ENCODE measurements at places on chromosomes 2 and 18. TPM values are rescaled to one million over a fixed set of nuclear protein-coding genes. Genes with fewer than 3 reads are reported as not detected.

GRCh38 chr2:36002941-36003340 lies 352.6 kb upstream of the CRIM1 start:
- H3K36me3 ChIP-seq: no peaks in the 10 kb centered on the region
- H3K27me3 ChIP-seq: no peaks in the 10 kb centered on the region
- H3K4me1 ChIP-seq: no peaks in the 10 kb centered on the region
- no peak for DNase-seq
- H3K27ac ChIP-seq: no peak overlapping the region

DNA sequence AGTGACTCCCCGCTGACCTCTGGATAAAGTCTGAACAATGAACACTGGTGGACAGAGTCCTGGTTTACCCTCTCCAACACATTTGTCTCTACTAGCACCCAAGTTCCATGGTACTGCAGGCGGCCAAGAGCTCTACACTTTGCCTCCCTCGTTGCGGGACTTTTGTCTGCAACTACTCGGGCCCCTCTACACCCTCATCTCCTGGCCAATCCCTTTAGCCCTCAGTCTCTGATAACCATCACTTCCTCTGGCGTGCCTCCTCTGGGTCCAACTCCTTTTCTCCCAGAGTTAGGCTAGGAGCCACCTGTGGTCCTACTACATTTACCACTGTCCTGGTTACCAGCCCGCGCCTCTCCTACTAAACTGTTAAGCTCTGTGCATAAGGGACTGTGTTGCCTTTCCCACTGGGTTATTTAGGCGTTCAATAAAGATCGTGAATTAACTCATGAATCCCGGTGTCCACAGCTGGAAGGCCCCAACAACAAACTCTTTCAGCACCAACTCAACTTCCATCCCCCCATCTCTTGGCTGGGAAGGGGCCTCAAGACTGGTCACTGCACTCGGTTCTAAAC lies 757 bp downstream of the HDHD2 start:
- DNase-seq: no peak
- H3K27ac ChIP-seq: peak overlapping the region; percentile 94
- H3K36me3 ChIP-seq: peaks cover 3% of the 10 kb centered on the region
- no peaks in the 10 kb centered on the region for H3K27me3 ChIP-seq
- H3K4me1 ChIP-seq: peaks cover 9% of the 10 kb centered on the region

DNA sequence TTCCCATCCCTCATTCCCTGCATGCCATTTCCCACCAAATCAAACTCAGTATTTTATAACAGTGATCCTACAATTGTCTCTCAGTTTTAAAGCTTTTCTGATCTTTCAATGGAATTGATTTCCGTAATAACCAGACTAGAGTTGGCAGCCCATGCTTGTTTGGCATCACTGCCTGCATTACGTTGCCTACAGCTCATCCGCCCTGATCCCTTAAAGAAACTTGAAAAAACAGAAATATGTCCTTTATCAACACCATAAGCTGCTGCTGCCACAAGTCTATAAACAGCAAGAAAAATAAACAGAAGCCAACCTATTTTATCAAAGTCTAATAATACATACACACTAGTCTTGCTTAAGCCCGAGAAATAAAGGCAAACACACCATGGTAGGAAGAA lies 331.0 kb downstream of the METTL4 start:
- no peaks in the 10 kb centered on the region for H3K4me1 ChIP-seq
- no peak for DNase-seq
- H3K27ac ChIP-seq: no peak overlapping the region
- no peak overlapping the region for H3K4me3 ChIP-seq
- no peaks in the 10 kb centered on the region for H3K36me3 ChIP-seq

- H3K4me1 ChIP-seq: no peaks in the 10 kb centered on the region
- H3K27me3 ChIP-seq: no peaks in the 10 kb centered on the region
- no peak overlapping the region for H3K4me3 ChIP-seq
- no peaks in the 10 kb centered on the region for H3K36me3 ChIP-seq
Measured at GRCh38 chr2:4465671-4466070, 762.3 kb downstream of the DCDC2C start.

- no peak for DNase-seq
- H3K4me3 ChIP-seq: no peak overlapping the region
- no peaks in the 10 kb centered on the region for H3K27me3 ChIP-seq
- no peaks in the 10 kb centered on the region for H3K36me3 ChIP-seq
- no peak overlapping the region for H3K27ac ChIP-seq
Measured at GRCh38 chr2:235444101-235444597, 49.7 kb upstream of the AGAP1 start.

DNA sequence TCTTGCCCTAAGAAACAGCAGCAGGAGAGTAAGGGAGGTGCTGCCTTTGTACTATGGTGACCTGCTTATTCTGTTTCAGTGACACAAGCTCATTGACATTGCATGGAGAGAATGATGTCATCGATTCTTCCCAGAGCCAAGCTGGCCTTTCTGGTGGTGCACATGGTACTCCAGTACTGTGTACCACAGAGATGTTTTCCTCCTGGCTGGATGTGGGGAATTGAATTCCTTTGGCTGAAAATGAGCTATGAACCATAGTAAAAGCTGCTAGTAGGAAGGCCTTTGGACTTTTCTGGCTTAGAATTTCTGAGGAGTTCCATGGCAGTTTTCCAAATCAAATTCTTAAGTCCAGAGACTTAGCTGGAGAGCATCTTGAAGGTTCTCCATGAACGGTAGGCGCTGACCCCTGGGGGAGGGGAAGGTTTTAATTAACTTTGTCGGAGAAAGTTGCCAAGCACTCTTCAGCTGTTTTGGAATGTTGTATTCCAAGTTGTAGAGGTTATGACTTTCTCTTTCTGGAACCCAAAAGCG lies 17.1 kb upstream of the B3GNT2 start:
- H3K36me3 ChIP-seq: no peaks in the 10 kb centered on the region
- peak; percentile 67 for DNase-seq
- H3K27me3 ChIP-seq: no peaks in the 10 kb centered on the region
- peaks cover 6% of the 10 kb centered on the region for H3K4me1 ChIP-seq

GRCh38 chr18:74541703-74542555 lies 7.6 kb downstream of the CNDP1 start:
- no peaks in the 10 kb centered on the region for H3K36me3 ChIP-seq
- peaks cover 18% of the 10 kb centered on the region for H3K4me1 ChIP-seq
- H3K27me3 ChIP-seq: no peaks in the 10 kb centered on the region
- H3K27ac ChIP-seq: peak overlapping the region; percentile 35

DNA sequence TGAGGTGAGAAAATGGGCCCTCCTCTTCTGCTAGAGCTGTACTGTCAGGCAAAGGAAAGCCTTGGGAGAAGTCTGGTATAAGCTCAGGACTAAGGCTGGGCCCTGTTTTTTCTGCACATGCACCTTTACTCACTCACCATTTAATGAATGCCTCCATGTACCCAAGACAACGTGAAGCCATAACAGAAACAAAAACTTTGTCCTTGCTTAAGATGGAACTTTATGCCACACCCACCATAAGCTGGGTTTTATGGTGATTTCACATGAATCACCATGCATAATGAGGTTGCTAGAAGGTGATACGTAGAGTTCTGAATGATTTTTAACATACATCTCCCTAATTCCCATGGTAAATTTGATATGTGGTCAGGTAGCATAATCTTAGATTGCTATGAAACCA lies 63.7 kb upstream of the CYP26B1 start:
- H3K36me3 ChIP-seq: no peaks in the 10 kb centered on the region
- DNase-seq: no peak
- no peaks in the 10 kb centered on the region for H3K27me3 ChIP-seq
- no peak overlapping the region for H3K4me3 ChIP-seq
- H3K4me1 ChIP-seq: no peaks in the 10 kb centered on the region
- H3K27ac ChIP-seq: no peak overlapping the region

DNA sequence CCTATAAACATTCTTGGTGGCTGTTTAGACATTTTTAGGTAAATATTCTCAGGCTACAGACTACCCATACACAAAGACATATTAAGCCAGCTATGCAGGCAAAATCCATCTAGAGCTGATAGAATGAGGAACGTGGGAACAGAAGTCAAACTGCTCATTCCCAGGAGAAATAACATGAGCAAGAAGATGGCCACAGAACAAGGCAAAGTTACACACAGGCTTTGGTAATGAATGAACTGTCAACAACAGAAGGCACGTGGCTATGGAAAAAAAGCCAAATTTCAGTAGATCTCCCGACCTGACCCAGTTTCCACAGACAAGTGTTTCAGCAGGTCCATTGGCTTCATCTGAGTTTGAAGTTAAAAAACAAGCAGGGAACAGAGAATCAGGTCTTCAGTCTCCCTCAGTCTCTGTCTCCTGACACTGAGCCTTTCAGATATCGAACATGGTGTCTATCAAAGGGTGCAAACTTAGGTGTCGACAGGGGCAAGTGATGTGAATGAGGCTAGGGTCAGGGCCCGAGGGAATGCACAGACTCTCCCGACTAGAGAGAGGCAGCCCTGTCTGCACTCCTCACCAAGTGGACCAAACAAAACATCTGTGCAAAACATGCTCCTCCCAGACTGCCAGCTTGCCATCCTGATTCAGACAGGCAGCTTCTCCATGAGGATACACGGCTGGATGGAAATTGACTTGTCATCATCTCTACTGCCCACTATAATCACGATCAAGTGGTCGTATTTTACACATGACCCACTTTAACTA lies 25.9 kb downstream of the SIGLEC15 start:
- no peaks in the 10 kb centered on the region for H3K27me3 ChIP-seq
- H3K4me3 ChIP-seq: no peak overlapping the region
- H3K27ac ChIP-seq: no peak overlapping the region
- no peak for DNase-seq
- H3K4me1 ChIP-seq: no peaks in the 10 kb centered on the region
- peaks cover 30% of the 10 kb centered on the region for H3K36me3 ChIP-seq

DNA sequence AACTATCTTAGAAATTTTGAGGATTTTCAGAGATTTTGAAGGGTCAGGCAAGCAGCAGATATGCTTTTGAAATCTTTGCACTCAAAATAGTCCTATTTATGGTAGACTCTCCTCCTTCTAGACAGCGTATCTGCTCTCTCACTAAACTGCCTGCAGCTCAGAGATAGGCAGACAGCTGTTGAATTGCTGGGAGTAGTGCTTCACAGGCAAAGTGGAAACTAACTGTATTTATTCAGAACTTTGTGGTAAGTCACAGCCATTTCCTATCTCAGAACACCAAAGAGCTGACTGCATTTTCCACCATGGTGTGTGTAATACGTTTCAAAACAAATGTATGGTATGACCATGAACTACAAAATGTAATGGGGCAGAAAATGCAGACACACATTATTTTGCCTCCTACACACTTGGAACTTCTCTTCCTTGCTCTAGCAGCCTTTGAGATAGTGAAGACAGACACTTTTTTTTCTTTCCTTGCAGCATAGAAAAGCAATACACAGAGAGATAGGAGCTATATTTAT lies 352.4 kb downstream of the LRP1B start:
- no peak overlapping the region for H3K4me3 ChIP-seq
- no peaks in the 10 kb centered on the region for H3K36me3 ChIP-seq
- H3K4me1 ChIP-seq: no peaks in the 10 kb centered on the region
- H3K27me3 ChIP-seq: no peaks in the 10 kb centered on the region

GRCh38 chr18:37409878-37410277 lies 155.7 kb downstream of the CELF4 start:
- H3K4me3 ChIP-seq: no peak overlapping the region
- no peak overlapping the region for H3K27ac ChIP-seq
- H3K27me3 ChIP-seq: no peaks in the 10 kb centered on the region
- DNase-seq: no peak

GRCh38 chr18:7334973-7335568 lies 104.2 kb downstream of the LRRC30 start:
- no peak overlapping the region for H3K4me3 ChIP-seq
- DNase-seq: no peak
- H3K27me3 ChIP-seq: no peaks in the 10 kb centered on the region
- H3K27ac ChIP-seq: no peak overlapping the region

- H3K27me3 ChIP-seq: no peaks in the 10 kb centered on the region
- H3K4me3 ChIP-seq: no peak overlapping the region
- H3K36me3 ChIP-seq: peaks cover 8% of the 10 kb centered on the region
- DNase-seq: no peak
Measured at GRCh38 chr2:148944536-148944935, 69.5 kb downstream of the KIF5C start.

- H3K4me1 ChIP-seq: no peaks in the 10 kb centered on the region
- no peaks in the 10 kb centered on the region for H3K27me3 ChIP-seq
- H3K36me3 ChIP-seq: no peaks in the 10 kb centered on the region
- H3K27ac ChIP-seq: no peak overlapping the region
Measured at GRCh38 chr2:136787970-136788369, 22.6 kb downstream of the THSD7B start.

- no peak for DNase-seq
- no peak overlapping the region for H3K4me3 ChIP-seq
- no peaks in the 10 kb centered on the region for H3K36me3 ChIP-seq
- H3K27ac ChIP-seq: no peak overlapping the region
Measured at GRCh38 chr2:29296585-29296984, 181.4 kb downstream of the CLIP4 start.

DNA sequence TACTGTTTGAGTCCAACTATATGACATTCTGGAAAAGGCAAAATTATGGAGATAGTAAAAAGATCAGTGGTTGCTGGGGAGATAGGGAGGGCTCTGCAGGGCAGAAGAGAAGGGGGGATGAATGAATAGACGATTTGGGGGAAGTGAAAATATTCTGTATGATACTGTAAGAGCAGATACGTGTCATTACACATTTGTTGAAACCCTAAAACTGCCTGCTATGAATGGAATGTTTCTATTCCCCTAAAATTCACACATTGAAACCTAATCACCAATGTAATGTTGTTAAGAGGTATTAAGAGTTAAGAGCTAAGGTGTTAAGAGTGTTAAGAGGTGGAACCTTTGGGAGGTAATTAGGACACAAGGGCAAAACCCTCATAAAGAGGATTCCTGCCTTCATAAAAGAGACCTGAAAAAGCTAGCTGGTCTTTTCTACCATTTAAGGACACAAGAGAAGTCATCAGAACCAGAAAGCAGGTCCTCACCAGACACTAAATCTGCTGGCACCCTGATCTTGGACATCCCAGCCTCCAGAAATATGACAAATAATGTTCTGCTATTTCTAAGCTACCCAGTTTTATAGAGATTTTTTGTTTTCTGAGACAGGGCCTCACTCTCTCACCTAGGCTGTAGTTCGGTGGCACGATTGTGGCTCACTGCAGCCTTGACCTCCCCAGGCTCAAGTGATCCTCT lies 76.2 kb downstream of the ATAD2B start:
- peaks cover 4% of the 10 kb centered on the region for H3K36me3 ChIP-seq
- no peaks in the 10 kb centered on the region for H3K27me3 ChIP-seq
- no peak for DNase-seq

The ATL2 gene
- 118 TPM for total RNA-seq

The SPIRE1 gene
- total RNA-seq: 46.9 TPM

The STAT4 gene
- 8.9 TPM for total RNA-seq

The AQP12A gene
- not detected for total RNA-seq

The SRD5A2 gene
- 0.17 TPM for total RNA-seq

The AOX1 gene
- total RNA-seq: 9.2 TPM

The GNLY gene
- total RNA-seq: 0.55 TPM

The PLCD4 gene
- total RNA-seq: 8.3 TPM

The DAW1 gene
- total RNA-seq: 5.0 TPM
